Liver (tissue), 10 donors: ENCODE measurements at places on chromosomes 12 and 14. TPM values are rescaled to one million over a fixed set of nuclear protein-coding genes. Genes with fewer than 3 reads are reported as not detected.

CCDC175 gene
- not detected for polyA plus RNA-seq

NGB gene
- polyA plus RNA-seq, result not detected

SMCO2 gene
- polyA plus RNA-seq, result not detected

LRFN5 gene
- polyA plus RNA-seq, result not detected

TC2N gene
- polyA plus RNA-seq, result 0.62 TPM

KLHL33 gene
- polyA plus RNA-seq, result 0.06 TPM

LIN52 gene
- polyA plus RNA-seq, result 3.8 TPM

RTL1 gene
- not detected for polyA plus RNA-seq
